ENCODE measurements at places on chromosomes 6 and 20.

DNA sequence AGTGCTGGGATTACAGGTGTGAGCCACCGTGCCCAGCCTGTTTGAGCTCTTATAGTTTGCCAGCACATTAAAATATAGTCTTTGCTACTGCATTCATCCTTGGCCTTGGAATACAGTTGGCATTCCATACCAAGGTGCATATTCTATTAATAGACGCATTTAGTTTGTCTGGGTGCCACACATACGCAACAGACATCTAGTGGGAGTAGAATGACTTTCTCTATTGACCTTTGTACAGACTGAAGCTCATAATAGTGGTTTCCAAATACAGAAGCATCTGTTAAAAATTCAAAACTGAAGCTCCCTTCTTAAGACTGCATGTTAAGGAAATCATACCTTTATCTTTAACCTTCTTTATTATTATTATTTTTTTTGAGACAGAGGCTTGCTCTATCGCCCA is 46.7 kb upstream of the FNDC1 start:
- no peak for DNase-seq

DNA sequence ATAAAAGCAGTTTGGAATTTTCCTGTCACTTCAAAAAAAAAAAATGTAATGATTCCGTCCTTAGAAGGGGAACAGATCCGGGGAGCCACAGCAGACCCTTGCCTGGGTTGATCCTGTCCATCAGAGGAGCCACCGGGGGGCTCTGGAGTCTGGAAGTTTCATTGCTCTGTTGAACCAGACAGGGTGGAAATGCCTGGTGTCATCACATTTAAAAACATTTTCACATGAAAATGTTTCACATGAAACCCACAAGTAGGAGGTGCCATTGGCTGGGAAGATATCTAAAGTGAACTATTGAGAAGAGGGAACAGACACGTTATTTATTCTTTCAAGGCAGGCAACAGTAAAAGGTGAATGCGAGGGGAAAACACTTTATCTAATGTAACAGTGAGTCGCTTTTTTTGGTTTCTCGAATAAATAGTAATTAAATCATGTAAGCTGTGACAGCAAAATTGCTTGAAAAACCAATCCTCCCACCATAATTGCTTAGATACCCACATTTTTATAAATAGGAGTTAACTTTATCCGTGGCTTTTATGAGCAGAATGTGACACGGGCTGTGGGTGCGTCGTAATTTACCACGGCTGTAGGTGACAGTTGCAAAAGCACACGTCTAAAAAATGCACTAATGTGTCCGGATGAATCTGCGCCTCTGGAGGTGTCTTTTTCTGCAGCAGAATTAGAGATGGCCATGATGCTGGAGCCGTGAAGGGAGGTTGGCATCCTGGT is 323.4 kb downstream of the TAF4 start:
- no peak for DNase-seq

GRCh38 chr6:98272060-98272459 is 562.3 kb upstream of the POU3F2 start:
- DNase-seq, result no peak

DNA sequence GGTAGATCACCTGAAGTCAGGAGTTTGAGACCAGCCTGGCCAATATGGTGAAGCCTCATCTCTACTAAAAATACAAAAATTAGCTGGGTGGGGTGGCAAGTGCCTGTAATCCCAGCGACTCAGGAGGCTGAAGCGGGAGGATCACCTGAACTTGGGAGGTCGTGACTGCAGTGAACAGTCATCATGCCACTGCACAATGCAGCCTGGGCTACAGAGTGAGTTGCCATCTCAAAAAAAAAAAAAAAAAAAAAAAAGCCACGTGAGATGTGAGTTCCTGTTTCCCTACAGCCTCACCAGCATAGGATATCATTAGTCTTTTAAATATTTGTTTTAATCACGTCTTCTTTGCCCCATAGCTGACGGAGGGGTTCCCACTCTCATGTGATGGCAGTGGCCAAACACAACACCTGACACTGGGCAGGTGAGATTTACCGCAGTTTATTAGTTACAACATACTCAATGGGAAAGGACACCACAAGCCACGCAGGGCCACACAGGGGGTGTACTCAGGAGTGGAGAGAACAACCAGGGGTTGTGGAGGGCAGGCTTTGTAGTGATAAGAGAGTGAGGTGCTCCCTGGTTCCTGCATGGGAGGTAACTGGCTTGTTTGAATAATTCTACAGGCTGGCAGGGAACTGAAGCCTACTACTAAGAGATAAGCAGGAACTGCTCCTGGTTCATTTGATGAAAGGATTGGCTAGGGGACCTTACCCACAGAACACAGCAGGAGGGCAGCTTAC is 4.6 kb upstream of the LZTS3 start:
- no peak for DNase-seq

DNA sequence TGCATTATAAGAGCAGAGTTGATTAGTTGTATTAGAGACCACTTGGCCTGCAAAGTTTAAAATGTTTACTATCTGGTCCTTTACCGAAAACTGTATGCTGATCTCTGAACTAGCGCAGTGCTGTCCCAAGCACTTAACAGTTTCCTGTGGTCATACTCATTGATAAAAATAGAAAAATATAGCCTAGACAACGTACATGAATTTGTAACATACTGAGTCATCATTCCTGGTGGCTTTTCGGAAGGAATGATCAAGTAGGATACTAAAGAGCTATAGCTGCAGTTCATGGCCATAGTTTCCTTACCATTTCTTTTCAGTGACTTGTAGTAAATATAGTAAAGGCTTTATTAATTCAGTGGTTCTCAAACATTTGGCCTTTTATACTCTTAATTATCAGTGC is 18.4 kb downstream of the TTK start:
- DNase-seq, result peak; percentile 84

- DNase-seq, result no peak
Measured at GRCh38 chr6:149128489-149129145, 188.9 kb upstream of the TAB2 start.

DNA sequence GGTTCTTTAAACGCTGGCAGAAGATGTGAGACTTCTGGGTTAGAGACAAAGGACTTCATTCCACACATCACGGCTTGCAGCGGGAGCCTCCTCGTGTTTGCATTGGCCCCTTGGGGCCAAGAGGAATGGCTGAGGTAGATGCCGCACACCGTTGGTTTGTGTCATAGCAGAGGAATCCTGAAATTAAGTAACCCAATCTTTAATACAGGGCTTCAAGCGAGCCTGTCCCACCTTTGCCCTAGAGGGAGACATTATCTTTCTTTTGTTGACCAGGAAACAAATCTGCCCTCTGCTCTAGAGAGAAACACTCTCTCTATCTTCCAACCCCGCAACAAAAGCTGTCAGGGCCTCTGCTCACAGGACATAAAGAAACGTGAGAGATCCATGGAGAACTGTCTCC is 277.5 kb upstream of the ZFP64 start:
- no peak for DNase-seq

GRCh38 chr20:61520893-61521460 is 268.9 kb downstream of the CDH4 start:
- DNase-seq, result peak; percentile 91

DNA sequence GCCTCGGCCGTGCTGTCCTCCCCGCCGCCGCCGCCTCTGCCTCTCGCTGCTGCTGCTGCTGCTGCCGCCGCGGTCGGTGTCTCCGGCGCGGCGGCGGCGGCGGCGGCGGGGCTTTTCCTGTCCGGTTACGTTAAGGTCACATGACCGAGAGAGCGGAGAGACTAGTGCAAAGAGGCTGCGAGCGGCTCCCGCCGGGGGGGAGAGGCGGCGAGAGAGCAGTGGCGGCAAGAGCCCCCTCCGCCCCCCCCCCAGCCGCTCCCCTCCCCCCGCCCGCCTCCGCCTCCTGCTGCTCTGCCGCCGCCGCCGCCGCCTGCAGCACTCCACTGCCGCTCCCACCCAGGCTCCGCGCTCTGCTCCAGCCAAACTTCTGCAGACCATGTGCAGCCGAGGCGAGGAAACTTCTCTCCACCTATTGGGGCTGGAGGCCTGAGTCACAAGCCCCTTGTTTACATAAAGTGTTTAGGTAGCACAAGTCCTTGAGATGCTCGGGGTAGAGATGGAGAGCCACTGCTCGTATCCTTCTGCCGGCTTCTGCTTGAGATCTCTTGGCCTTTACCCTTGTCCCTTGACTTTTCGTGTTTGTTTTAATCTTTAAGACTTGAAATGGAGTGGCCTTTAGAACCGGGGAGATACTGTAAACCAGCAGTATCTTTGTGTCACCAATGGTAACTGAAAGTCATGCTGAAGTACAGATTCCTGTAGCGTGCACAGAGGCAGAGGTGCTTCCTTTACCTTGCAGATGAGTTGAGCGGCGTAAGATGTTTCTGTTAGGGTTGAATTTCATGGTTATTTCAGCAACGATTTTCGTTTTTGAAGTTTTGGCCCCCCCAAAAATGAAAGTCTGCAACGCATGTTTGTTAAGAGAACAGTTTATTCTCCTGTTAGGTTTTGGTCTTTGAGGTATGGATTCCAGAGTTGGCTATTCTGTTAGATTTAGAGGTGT is at the start of gene ZBTB2:
Gene ZBTB2, minus strand, starts transcription at position 89 of the 943 bp plus-strand sequence. CDS start 17,922 bp downstream, outside the sequence.
- peak; percentile 86 for DNase-seq

DNA sequence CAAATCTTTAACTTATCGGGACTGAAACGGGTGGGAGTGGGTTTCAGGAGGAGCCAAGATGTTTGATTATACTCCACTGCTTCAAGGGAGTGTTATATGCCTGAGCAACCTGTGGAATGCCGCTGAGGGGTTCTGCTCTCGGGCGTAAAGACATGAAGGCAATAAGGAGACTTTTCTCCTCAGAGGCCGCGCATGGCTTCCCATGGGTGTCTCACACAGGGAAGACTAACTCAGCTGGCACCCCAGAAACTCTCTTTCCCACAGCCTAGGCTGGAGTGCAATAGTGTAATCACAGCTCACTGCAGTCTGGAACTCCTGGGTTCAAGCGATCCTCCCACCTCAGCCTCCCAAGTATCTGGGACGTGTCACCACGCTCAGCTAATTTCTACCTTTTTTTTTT is 5.1 kb upstream of the C20orf141 start:
- DNase-seq, result no peak

DNA sequence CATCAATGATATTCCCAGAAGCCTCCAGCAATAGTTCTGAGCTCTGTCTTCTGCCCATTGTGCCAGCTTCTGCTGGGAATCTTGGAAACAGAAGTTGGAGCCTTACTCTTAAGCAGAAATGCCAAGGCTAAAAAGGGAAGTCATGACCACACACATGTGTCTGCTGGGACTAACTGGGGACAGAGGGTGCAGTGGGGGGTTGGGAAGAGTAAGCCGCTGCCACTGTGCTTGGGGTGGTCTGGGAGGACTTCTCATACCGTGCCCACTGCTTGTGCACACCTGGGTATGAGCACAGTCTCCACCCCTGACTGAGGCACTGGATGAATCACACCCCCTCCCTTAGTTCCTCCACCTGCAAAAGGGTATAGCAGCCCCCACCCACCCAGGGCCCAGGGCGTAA is 90.7 kb downstream of the CDC5L start:
- DNase-seq, result no peak

Measured in fibroblast of lung (primary cell).